ENCODE measurements at places on chromosomes 2 and 18.

- DNase-seq = no peak
These were observed 191.9 kb downstream of the ARL4C start for GRCh38 chr2:234304950-234305349.

- DNase-seq = no peak
These were observed 81.9 kb downstream of the SLC4A3 start for GRCh38 chr2:219709331-219709761.

DNA sequence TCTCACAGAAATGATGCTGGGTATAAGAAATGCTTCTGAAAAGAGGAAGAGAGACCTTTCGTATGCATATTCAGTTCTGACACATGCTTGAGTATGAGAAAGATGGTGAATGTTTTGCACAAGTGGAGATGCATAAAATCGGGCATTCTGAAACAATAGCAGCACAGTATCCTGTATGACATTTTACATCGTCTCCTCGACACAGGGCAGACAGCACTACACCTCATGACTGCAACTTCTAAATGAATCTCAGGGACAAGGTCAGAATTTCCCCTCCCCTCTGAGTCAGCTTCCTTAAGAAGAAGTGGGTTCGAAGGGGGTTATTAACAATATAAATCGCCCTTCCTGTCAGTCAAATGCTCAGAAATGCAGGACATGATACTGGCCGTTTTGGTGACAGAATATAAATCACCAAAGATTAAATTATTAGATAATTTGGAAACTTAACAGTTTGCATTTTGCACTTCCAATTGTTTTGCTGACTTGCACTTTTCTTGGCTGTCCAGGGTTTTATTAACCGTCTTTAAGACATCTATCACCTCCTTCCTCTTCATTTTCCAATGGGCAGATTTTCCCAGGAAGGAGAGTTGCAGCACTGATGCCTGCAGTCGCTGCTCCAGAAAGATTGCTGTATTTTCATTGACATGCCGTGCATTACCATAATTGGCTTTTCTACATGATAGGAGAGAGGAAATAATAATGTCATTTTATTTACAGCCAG, 57.2 kb downstream of the TSHZ1 start:
- no peak for DNase-seq

DNA sequence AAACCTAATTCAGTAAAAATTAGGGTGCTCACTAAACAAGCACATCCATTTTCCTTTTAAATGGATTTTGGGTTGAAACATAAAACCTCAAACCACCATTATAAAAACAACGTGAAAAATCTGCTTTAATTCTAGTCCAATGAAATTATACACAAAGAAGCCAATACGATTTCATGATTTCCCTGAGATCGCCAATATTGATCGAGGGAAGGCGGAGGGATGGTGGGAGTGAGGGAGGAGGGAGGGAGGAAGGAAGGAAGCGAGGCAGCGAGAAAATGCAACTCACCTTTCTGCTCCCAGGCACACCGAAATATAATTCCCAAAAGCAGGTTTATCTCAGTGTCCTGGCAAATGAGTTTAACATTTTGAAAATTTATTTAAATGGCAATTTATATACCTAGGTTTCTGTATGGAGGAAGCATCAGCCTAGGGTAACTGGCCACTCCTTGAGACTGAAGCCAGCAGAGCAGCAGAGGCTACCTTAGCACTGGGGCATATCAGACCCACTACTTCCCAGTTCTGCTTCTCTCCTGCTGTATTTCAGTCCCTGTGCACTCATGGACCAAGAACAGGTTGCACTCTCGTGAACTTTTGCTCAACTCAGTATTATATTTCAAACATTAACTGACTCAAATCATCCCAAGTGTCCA, 2.3 kb upstream of the ONECUT2 start:
- DNase-seq = no peak

- no peak for DNase-seq
These were observed 27.3 kb downstream of the DCDC2C start for GRCh38 chr2:3730646-3731045.

- DNase-seq = no peak
These were observed 152.8 kb downstream of the PIK3C3 start for GRCh38 chr18:42107691-42108450.

DNA sequence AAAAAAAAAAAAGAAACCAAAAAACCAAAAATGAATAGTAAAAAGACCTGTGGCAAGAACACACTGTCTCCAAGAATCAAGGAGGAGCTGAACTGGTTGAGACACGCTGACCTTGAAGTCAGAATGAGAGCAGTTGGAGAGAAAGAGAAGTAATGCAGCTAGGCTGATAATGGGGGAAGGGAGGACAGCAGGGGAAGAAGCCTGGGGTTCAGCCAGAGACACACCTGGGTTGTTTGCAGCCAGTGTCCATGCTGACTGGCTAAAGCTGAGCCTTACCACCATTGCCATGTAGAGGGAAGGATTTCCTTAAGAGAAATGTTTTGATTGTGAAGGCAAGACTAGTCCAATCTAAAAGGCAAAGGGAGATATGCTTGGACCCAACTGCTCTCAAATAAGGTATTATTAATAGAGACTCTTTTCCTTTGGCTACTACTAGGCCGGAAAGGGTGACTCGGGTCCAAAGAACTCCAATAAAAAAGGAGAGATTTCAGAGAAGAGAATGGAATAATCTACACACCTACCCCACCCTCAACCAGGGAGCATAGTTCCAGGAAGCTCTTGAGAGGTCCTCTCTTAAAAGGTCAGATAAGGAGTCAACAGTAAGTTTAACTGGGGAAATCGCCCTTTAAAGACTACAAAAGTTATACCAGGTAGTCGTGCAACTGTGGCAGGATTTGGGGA, 25.2 kb upstream of the REL start:
- no peak for DNase-seq

DNA sequence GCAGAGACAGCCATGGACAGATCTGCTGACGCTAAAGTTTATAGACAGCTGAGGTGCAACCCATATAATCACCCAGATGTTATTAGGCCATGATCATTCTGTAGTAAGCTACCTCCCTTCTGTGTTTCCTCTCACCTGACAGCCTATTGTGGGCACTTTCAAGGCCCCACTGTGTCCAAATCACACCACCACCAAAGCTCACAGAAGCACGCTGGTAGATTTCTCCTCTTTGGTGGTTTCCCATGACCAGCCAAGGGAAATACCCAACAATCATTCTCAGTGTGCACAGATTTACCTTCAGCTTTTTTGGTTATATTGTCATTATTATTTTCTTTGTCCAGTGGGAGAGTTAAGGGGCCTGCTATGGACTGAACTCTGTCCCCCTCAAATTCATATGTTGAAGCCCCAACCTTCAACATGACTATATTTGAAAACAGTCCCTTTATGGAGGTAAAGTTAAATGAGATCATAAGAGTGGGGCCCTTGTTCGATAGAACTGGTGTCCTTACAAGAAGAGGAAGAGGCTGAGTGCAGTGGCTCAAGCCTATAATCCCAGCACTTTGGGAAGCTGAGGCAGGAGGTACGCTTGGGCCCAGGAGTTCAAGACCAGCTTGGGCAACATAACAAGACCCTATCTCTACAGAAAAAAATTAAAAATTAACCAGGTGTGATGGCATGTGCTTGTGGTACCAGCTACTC, 74.0 kb upstream of the MSH6 start:
- DNase-seq = no peak

GRCh38 chr2:168032091-168032490, 215.3 kb downstream of the STK39 start:
- no peak for DNase-seq

GRCh38 chr2:17547237-17547636, 6.7 kb downstream of the VSNL1 start:
- DNase-seq = no peak

GRCh38 chr2:64796926-64797325, 143.2 kb upstream of the SERTAD2 start:
- DNase-seq = no peak

- DNase-seq = no peak
These were observed 60.3 kb upstream of the HPCAL1 start for GRCh38 chr2:10242451-10242850.

DNA sequence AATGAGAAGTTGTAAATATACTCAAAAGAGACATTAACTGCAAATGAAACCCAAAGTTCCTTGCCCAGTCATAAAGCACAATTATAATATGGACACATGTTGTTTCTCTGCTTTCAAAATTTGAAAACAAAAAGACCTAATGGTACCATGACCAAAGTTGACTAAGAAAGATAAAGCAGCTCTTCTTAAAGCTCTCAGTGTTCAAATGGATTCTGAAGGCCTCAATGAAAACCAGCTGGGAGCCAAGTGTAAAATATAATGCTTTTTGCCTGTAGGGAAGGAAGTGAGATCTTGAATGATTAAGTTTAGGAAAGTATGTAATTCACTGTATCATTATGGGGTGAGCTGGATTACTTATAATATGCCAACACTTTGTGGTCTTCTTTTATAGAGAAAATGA, 178.6 kb downstream of the SATB2 start:
- no peak for DNase-seq

DNA sequence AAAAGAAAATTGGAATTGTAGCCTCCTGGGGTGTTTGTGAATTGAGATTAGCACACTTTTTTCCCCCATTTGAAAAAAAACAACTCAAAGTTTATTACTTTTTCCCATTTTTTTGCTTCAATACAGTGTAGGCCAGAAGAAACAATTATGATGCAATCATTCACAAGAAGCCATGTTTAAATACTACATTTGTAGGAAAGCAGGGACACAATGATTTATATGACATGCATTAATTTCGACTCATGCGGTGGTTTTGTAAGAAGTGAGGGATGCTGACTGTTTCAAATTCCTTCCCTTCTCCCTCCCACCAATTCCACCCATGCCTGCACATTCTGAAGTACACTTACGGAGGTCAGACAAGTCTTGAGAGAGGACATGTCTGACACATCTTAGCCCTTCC, 774.2 kb upstream of the FSHR start:
- DNase-seq = no peak

DNA sequence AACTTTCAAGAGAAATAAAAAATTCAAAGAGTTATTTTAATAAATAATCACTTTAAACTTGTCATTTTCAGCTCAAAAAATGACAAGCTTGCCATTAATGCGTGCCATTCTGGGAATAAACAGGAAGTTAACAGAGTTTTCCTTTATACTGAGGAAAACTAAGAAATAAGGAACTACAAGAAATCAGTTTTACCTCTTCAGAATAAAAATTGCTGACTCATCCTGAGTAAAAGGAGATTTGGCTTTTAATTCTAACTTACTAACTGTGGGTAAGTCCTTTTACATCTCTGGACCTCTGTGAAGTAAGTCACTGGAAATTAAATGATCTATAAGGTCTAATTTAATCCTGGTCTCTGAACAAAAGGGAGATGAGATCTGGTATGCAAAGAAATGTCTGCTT, 16.1 kb downstream of the CEBPZ start:
- no peak for DNase-seq

GRCh38 chr2:189599245-189599644, 18.7 kb upstream of the SLC40A1 start:
- DNase-seq = no peak

DNA sequence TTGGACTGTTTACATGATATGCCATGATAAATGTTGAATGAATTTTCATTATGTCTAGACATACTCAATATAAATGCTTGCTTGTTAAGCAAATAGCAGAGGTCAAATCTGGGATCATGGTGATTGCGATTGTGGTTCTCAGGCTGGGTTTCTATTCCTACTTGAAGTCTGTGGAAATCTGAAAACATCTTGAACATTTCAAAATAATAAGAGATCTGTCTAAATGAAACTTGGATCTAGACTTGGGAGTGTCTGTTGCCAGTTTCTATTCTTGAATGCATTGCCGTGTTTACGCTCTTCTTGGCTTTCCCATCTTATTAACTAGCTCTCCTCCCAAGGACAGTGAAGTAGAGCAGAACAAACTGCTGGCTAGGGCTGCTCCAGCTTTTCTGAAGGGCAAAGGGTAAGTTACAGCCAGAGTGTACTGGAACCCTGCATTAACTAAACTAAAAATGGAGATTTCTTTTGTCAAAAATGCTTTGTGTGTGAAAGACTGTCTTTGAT, 127.7 kb downstream of the DTNA start:
- DNase-seq = no peak

All from KG1 (cell line).